Sigmoid colon (tissue), 7 donors: ENCODE measurements at places on chromosomes 11 and 22. TPM values are rescaled to one million over a fixed set of nuclear protein-coding genes. Genes with fewer than 3 reads are reported as not detected.

The GANAB gene
- 37.9 TPM for polyA plus RNA-seq

The MRGPRX3 gene
- polyA plus RNA-seq = not detected

The ALG12 gene
- polyA plus RNA-seq = 15.9 TPM

The MPZL3 gene
- 6.2 TPM for polyA plus RNA-seq

The MFRP gene
- polyA plus RNA-seq = not detected

The MUC2 gene
- 40.2 TPM for polyA plus RNA-seq

The DCDC1 gene
- not detected for polyA plus RNA-seq

The MYO18B gene
- polyA plus RNA-seq = 0.60 TPM

The OR10D3 gene
- polyA plus RNA-seq = not detected

The CNIH2 gene
- not detected for polyA plus RNA-seq

The OTOG gene
- polyA plus RNA-seq = under 0.01 TPM

The RAC2 gene
- polyA plus RNA-seq = 17.4 TPM

The CCDC188 gene
- polyA plus RNA-seq = 1.1 TPM

The KRTAP5-2 gene
- polyA plus RNA-seq = 0.29 TPM

The HDAC10 gene
- polyA plus RNA-seq = 45.9 TPM

The OR51B4 gene
- not detected for polyA plus RNA-seq

The OR56A4 gene
- not detected for polyA plus RNA-seq

The LIF gene
- polyA plus RNA-seq = 1.6 TPM

The TREH gene
- polyA plus RNA-seq = 1.2 TPM

The GRAP2 gene
- 9.7 TPM for polyA plus RNA-seq

The UBASH3B gene
- polyA plus RNA-seq = 3.2 TPM

The LRRC55 gene
- not detected for polyA plus RNA-seq

The SCO2 gene
- polyA plus RNA-seq = 5.4 TPM

The SHISAL1 gene
- polyA plus RNA-seq = 1.3 TPM

The OR4C46 gene
- polyA plus RNA-seq = not detected

The OR52H1 gene
- polyA plus RNA-seq = 0.09 TPM

The HMOX1 gene
- 67.9 TPM for polyA plus RNA-seq

The PHOX2A gene
- 1.7 TPM for polyA plus RNA-seq

The DBX1 gene
- not detected for polyA plus RNA-seq

The OR10A3 gene
- not detected for polyA plus RNA-seq

The HORMAD2 gene
- polyA plus RNA-seq = not detected

The OR51I1 gene
- not detected for polyA plus RNA-seq

The LARGE1 gene
- 12.0 TPM for polyA plus RNA-seq

The SVIP gene
- polyA plus RNA-seq = 9.7 TPM

The A4GALT gene
- polyA plus RNA-seq = 12.6 TPM

The PRG3 gene
- not detected for polyA plus RNA-seq

The ARHGEF17 gene
- polyA plus RNA-seq = 1.8 TPM

The GPR83 gene
- polyA plus RNA-seq = 0.10 TPM

The RASSF10 gene
- 0.44 TPM for polyA plus RNA-seq
